ENCODE measurements at places on chromosomes 3 and 15. TPM values are rescaled to one million over a fixed set of nuclear protein-coding genes. Genes with fewer than 3 reads are reported as not detected.
A peak's percentile ranks its signal among the peaks of the same experiment; 100 is the strongest.

The SLC38A3 gene
- 42.7 TPM for total RNA-seq

The PCYT1A gene
- 66.2 TPM for total RNA-seq

DNA sequence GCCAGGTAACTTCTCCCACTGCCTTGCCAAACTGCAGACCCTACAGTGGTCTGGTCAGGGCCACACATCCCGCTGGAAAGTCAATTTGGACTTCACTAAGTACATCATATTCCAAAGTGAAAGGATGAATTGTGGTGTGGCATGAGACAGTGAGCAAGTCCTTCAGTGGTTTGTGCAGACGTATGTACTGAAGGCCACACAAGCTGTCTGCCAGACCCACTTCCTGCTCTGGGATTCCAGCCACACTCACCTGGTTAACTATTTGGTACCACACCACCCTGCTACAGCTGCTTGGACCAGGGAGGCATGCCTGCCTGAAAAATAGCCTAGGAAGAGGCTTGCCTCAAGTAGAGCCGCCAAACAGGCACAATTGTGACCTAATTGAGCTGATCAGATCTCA lies 94.1 kb upstream of the STRIT1 start:
- peak; percentile 54 for DNase-seq

DNA sequence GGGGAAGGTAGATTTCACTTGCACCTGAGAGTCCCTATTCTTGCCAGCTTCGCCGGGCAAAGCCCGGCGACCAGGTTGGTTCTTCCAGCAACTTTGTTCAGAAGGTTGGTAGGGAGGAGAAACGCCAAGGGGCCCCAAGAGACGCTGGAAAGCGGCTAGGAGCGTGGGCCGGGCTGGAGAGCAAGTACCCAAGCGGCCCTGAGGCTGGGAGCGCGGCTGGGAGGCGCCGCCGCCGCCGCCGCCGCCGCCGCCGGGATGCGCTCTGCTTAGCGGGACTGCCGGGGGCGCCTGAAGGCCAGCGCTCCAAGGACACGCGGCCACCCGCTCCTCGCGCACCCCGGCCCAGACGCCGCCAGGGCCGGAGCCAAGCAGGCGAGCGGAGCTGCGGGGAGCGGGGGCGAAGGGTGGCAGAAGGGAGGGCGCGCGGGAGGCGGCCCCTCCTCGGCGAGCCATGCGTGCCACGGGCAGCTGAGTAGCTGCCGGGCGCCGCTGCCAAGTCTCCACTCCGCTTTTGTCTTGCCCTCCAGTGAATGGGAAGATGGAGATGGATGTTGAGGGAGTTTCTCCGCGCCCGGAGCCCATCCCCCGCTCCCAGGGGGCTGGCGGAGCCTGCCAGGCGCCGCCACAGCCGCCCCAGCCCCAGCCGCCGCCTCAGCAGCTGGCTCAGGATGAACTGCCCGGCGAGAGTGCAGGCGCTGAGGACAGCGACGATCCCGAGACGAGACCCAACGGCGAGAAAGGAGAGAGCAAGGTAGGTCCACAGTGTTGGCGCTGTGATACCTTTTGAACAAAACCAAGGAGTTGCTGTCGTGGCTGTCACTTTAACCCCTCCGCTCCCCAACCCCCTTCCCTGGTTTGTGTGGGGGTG lies 227.4 kb upstream of the AZI2 start:
- DNase-seq = peak; percentile 52

The WDR6 gene
- 95.5 TPM for total RNA-seq

DNA sequence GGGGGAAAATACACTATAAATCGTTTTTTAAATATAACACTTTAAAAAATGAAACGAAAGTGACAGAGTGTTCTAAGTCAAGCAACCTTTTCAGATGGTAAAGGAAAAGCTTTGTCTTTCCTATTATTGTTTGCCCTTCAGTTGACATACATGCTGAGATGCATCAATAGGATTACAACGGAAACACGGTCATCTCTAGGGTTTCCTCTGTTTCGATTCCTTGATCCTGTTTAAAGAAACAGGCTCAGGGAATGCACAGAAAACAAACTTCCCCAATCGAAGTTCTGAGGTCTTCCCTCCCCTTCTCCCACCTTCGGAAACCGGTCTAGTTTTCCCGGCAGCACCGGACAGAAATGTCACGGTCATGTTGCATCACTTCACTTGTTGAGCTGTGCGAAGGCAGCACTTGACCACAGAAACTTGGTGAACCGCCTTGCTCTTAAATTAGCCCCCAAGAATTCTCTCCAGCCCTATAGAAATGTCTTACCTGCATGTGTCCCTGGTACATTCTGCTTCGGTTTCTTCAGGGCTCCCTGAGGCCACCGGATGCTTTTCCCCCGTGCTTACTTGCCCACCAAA lies 556 bp downstream of the PEX5L start:
- no peak for DNase-seq

GRCh38 chr3:150763841-150764483 lies 993 bp upstream of the SIAH2 start:
- peak; percentile 78 for DNase-seq

The UPK1B gene
- total RNA-seq = not detected

GRCh38 chr3:170076715-170077238 lies 39.0 kb downstream of the GPR160 start:
- no peak for DNase-seq

The CFAP91 gene
- total RNA-seq = 0.45 TPM

DNA sequence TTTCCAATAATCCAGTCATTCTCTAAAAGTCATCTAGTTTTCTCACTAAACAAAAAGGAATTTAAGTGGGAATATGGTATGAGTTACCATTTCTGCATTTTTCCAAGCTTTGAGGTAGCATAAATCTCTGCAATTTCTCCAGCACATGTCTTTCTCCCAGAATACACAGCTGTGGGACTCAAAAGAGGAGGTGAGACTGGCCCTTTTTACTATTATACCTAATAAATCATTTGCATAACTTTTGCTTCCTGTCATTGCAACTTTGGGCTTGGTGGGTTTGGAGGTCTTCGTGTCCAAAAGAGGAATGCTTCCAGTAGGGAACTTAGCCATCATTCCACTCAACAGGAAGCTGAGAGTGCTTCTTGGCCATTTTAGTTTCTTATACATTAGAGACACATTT lies 94.8 kb downstream of the FMN1 start:
- DNase-seq = no peak

GRCh38 chr3:117137065-117137464 lies 427.5 kb downstream of the TUSC7 start:
- DNase-seq = no peak

GRCh38 chr3:79211586-79212359 lies 556.0 kb downstream of the ROBO1 start:
- DNase-seq = no peak

GRCh38 chr3:11601446-11602238 lies 42.1 kb downstream of the VGLL4 start:
- peak; percentile 64 for DNase-seq

DNA sequence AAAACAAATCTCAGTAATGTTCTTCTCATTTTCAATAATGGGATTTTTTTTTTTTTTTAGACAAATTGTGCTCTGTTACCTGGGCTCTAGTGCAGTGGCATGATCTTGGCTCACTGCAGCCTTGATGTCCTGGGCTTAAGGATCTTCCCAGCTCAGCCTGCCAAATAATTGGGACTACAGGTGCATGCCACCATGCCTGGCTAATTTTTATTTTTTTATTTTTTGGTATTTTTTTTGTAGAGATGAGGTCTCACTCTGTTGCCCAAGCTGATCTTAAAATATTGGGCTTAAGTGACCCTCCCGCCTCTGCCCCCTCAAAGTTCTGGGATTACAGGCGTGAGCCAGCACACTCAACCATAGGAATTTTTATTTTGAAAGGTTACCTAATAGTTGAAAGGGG lies 126.2 kb downstream of the MDFIC2 start:
- no peak for DNase-seq

Data from myocyte (in vitro differentiated cells).